ENCODE measurements at places on chromosomes 7 and 10. TPM values are rescaled to one million over a fixed set of nuclear protein-coding genes. Genes with fewer than 3 reads are reported as not detected.

- H3K36me3 ChIP-seq: peaks cover 71% of the 10 kb centered on the region
- H3K27ac ChIP-seq: no peak overlapping the region
- no peak for DNase-seq
Observed at GRCh38 chr10:128058106-128058749, 68.0 kb downstream of the MKI67 start.

DNA sequence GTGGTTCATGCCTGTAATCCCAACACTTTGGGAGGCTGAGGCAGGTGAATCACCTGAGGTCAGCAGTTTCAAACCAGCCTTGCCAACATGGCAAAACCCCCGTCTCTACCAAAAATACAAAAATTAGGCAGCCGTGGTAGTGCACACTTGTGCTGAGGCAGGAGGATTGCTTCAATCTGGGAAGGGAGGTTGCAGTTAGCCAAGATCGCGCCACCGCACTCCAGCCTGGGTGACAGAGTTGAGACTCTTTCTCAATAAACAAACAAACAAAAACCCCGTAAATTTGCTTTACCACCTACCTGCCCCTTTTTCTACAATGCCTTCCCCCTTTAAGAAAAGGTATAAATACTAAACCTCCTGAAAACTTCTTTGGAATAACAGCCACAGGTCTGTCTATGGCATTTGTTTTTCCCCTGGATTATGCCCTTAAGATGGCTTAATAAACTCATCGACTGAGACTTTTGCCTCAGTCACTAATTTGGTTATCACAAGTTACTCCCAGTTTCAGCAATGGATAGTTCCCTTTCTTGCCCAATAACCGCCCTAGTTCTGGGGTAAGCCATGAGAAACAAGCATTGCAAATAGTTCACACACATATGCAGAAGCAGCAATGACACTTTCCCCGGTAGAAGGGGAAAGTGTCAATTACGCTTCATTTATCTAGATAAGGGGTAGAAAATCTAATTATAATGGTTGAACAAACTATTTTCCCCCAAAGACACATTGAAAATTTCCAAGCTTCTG, 52.8 kb upstream of the SVIL start:
- peaks cover 19% of the 10 kb centered on the region for H3K36me3 ChIP-seq
- peak overlapping the region; percentile 82 for H3K27ac ChIP-seq
- H3K27me3 ChIP-seq: no peaks in the 10 kb centered on the region

DNA sequence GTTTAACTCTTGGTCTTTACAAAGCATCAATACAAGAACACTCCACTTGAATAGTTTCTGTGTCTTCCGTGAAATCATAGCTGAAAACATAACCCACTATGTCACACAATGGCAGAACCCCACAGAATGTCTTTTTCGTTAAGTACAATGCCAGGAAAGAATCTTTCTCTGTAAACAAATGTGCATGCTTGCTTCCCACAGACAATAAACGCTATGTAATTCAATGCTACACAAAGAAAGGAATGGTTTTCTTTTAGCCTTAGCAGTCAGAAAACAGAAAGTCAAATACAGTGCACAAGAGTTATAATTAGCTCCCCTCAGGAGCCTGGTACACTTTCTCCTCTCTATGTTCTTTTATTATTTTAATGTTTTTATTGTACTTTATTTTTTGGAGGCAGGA, 186.1 kb downstream of the SRPK2 start:
- H3K27ac ChIP-seq: no peak overlapping the region
- H3K36me3 ChIP-seq: peaks cover 16% of the 10 kb centered on the region
- no peaks in the 10 kb centered on the region for H3K27me3 ChIP-seq
- no peak for DNase-seq
- no peaks in the 10 kb centered on the region for H3K4me1 ChIP-seq

The CH25H gene
- total RNA-seq: 4.4 TPM

The LRRC18 gene
- total RNA-seq: 3.3 TPM

The TMEM213 gene
- 1.9 TPM for total RNA-seq
